CD4-positive, alpha-beta T cell (primary cell): ENCODE measurements at places on chromosomes 12 and 14. TPM values are rescaled to one million over a fixed set of nuclear protein-coding genes. Genes with fewer than 3 reads are reported as not detected.

TPPP2 gene
- total RNA-seq: not detected

WIF1 gene
- total RNA-seq: not detected

CLEC7A gene
- total RNA-seq: 2.5 TPM

CYP46A1 gene
- 0.11 TPM for total RNA-seq

ATP2B1 gene
- 100 TPM for total RNA-seq

GZMB gene
- 2.9 TPM for total RNA-seq

SNW1 gene
- 136 TPM for total RNA-seq

ERP27 gene
- 17.1 TPM for total RNA-seq

GALNT6 gene
- total RNA-seq: 10.2 TPM

HOXC4 gene
- total RNA-seq: not detected

CCDC59 gene
- 204 TPM for total RNA-seq

SERPINA3 gene
- not detected for total RNA-seq

BMP4 gene
- not detected for total RNA-seq

ZC2HC1C gene
- 0.30 TPM for total RNA-seq

DNA sequence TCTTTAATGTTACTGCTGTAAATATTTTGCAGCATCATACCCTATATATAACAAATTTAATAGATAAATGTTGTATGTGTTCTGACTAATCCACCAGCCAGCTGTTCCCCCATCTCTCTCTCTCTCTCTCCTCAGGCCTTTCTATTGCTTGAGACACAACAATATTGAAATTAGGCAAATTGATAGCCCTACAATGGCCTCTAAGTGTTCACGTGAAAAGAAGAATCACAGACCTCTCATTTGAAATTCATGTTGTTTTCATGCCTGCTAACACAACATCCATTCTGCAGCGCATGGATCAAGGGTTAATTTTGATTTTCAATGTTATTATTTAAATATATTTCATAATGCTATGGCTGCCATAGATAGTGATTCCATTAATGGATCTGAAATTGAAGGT lies 1.8 kb upstream of the FSCB start:
- no peaks in the 10 kb centered on the region for H3K27me3 ChIP-seq
- no peak overlapping the region for H3K27ac ChIP-seq
- no peak overlapping the region for H3K4me3 ChIP-seq
- no peak for DNase-seq
- no peaks in the 10 kb centered on the region for H3K36me3 ChIP-seq
- no peaks in the 10 kb centered on the region for H3K4me1 ChIP-seq

- no peaks in the 10 kb centered on the region for H3K36me3 ChIP-seq
- DNase-seq: no peak
- no peak overlapping the region for H3K4me3 ChIP-seq
- peaks cover 14% of the 10 kb centered on the region for H3K4me1 ChIP-seq
- H3K27ac ChIP-seq: no peak overlapping the region
Measured at GRCh38 chr12:131477613-131478012, 233.3 kb upstream of the SFSWAP start.

DNA sequence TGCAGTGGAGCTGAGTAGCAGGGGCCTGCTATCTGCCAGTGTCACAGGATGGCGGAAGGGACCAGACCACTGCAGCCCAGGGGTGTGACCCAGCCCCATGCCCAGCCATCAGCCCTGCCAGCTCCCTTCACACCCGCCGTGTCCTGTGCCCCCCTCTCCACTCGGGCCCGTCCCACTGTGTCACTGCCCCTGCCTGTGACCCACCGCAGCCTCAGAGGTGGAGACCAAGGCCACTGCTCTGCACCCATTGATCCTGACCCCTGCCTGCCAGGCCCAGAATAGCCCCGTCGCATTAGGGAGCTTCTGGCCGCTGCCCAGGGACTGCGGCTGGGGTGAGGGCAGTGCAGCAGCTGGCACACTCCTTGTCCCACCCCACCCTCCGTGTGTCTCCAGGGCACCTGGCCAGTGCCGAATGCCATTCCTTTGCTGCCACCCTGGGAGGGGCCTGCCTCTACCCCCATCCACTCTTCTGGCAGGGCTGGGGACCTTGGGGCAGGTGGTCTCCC lies 2.1 kb upstream of the CRIP2 start:
- H3K36me3 ChIP-seq: peaks cover 9% of the 10 kb centered on the region
- no peak overlapping the region for H3K4me3 ChIP-seq
- H3K4me1 ChIP-seq: peaks cover 46% of the 10 kb centered on the region
- peaks cover 10% of the 10 kb centered on the region for H3K27me3 ChIP-seq

DNA sequence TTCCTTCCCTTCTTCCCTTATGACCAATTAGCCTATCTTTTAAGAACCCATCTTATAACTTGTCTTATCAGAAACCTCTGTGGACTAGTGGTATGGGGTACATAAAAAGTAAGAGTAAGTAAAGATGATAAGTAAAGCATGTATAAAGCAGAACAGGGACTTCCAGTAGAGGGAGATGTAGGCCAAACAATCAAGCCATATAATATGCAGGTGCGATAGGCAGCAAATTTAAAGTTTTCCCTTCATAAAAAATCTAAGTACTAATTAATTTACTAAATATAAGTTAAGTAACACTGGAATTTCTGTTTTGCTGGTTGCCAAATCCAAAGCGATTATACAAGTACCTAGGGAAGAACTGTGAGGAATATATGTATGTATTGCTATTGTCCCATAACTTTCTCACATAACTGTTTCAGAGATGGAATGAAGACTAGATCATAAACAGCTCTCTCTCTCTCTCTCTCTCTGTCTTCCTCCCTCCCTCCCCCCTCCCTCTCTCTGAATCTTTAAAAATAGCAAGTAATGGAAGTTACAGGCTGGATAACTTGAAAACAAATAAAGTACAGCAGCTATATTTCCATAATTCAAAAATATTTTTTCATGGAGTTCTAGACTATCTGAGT lies 25.7 kb downstream of the METTL25 start:
- no peak for DNase-seq
- no peak overlapping the region for H3K4me3 ChIP-seq
- no peaks in the 10 kb centered on the region for H3K27me3 ChIP-seq
- H3K27ac ChIP-seq: no peak overlapping the region

- H3K36me3 ChIP-seq: no peaks in the 10 kb centered on the region
- no peaks in the 10 kb centered on the region for H3K27me3 ChIP-seq
- H3K27ac ChIP-seq: no peak overlapping the region
Measured at GRCh38 chr14:106436310-106436905, 910.0 kb downstream of the TMEM121 start.

DNA sequence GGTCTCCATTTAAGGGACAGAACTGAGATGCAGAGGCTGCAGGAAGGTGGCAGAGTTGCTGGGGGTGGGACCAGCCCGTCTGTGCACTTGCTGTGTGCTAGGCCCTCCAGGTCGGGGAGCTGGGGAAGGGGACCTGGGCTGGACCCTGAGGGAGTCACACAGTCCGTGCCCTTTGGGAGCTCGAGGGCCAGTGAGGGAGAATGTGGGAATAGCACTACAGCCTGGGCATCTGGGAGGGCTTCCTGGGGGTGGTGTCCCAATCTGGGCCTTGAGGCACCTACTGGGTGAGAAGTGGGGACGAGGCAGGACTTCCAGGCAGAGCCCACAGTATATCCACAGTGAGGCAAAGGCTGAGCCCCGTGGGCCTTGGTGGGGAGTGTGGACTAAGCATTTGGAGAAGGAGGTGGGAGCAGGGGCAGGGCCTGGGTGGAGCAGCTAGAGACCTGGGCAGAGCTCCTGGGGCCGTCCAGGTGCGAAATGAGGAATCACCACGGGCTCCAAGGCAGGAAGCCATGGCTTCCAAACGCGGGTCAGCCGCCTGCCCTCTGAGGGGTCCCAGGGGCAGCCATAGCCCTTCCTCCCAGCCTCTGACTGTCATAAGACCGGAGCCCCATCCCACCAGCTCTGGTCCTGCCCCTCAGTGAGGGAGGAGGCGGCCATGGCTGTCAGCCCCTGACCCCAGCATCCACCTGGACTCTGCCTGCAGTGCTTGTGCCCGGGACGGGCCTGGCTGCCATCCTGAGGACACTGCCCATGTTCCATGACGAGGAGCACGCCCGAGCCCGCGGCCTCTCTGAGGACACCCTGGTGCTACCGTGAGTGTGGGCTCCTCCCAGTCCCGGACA lies 6.6 kb downstream of the ASPG start:
- no peak overlapping the region for H3K27ac ChIP-seq
- no peak overlapping the region for H3K4me3 ChIP-seq
- no peak for DNase-seq
- no peaks in the 10 kb centered on the region for H3K36me3 ChIP-seq

GRCh38 chr14:43790681-43791080 lies 716.4 kb downstream of the FSCB start:
- H3K27me3 ChIP-seq: no peaks in the 10 kb centered on the region
- DNase-seq: no peak
- H3K36me3 ChIP-seq: no peaks in the 10 kb centered on the region
- no peak overlapping the region for H3K4me3 ChIP-seq

DNA sequence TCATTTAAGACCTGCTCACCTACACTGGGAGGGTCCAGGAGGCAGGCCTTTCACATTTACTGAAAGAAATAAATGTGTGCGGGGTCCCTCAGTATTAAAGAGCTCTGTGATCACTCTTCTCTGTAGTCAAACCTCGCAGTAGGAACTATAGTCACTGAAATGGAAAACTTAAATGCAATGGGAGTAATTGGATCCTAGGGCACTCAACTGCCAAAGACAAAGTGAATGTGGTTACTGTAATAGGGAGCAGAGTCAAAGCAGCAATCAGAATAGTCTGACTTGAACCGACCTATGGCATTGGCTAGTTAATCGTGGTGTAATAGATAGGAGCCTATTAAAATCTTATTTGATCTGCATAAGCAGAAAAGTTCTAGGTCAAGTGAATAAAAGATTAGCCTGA lies 26.6 kb upstream of the DYRK2 start:
- no peaks in the 10 kb centered on the region for H3K36me3 ChIP-seq
- H3K4me3 ChIP-seq: no peak overlapping the region
- H3K27ac ChIP-seq: no peak overlapping the region
- DNase-seq: no peak

DNA sequence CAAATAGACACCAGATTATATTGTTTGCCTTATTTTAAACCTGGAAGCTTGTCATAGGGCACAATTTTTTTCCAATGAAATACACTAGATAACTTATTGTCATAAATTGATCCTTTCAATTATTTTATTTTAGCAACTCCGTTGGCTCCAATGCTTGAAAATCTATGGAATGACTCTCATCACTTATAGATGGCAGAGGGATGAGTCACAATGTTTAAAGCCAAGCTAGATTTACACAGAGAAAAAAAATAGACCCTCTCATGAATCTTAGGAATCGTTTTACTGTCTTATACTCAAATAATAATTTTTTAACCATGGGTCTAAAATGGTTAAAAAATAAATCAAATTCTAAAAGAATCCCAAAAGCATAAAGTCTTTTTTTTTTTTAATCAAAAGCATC lies 1276.6 kb upstream of the FLRT2 start:
- no peak for DNase-seq
- no peak overlapping the region for H3K4me3 ChIP-seq
- H3K4me1 ChIP-seq: no peaks in the 10 kb centered on the region

- H3K4me1 ChIP-seq: no peaks in the 10 kb centered on the region
- no peak for DNase-seq
- H3K27ac ChIP-seq: no peak overlapping the region
- no peak overlapping the region for H3K4me3 ChIP-seq
Measured at GRCh38 chr14:59377491-59377890, 87.7 kb downstream of the GPR135 start.
